ENCODE measurements at places on chromosomes 7 and 10.

DNA sequence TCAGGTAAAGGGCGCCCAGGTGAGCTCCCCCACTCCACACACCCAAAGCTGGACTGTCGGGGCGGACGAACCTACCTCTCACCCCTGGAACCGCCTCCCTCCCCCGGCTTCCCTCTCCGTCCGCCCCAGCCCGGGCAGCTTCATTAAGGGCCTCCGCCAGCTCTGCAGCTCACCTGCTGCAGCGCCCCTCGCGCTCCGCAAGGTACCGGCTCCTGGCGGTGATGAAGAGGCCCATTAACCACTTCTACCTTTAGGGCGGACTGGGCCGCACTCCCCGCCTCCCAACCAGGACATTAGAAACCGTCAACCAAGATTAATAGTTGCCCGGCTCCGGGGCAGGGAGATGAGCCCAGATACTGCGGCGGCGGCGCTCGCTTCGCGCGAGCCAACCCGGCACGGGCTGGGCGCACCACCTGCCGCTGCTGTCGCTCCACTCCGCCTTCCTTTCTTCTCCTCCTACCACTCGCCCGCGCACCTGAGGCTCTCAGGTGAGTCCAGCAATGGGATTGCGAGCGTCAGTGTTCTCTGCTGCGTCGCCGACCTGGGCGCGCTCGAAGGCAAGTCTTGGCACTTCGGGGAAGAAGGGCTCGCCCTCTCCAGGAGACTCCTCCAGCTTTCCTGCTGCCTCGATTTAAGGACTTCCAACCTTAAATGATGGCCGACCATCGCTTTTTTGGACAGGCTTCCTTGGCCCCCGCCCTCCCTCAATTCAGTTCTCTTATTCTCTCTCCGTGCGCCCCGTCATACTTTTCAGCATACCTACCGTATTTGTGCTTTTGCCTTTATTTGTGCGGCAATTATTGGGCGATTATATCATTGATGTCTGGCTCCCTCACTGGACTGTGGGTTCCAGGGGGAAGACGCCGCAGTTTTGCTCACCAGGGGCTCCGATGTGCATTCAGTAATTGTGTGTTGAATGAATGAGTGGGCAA lies 13.6 kb upstream of the KAZALD1 start:
- DNase-seq: no peak

GRCh38 chr7:121394709-121395140 lies 1.4 kb downstream of the FAM3C start:
- peak; percentile 8 for DNase-seq

DNA sequence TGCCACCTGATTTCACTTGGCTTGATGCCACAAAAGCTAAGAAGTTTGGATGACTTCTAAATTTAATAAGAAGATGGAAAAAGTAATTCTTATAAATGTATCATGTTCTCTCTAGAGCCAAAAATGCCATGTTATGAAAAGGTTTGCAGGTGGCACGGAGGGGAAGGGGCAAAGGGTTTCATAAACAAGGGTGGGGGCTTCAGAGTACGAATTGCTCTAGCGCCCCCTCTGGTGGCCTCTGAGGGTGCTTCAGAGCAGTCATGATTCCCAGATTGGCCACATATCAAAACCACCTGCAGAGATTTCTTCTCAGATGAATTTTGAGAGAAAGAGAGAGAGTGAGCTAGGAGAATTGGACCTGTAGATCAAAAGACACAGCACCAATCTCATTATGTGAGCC lies 208.6 kb upstream of the YAE1 start:
- no peak for DNase-seq

DNA sequence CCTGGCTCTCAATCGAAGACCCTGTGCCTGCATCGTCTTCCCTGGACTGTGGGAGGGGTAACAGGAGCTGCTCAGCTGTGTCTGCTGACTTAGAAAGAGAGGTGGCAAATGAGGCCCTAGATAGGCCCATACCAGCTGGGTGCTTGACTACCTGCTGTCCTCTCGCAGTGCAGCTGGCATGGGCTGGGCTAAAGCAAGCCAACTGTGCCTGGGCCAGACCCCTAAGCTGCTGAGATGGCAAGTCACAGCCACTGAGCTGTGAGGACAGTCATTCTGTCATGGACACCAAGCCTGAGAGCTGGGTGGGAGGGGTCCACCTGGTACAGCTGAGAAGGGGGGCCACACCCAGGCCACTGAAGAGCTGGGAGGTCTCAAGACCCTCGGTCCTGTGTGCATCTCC lies 45.8 kb upstream of the AQP1 start:
- no peak for DNase-seq

DNA sequence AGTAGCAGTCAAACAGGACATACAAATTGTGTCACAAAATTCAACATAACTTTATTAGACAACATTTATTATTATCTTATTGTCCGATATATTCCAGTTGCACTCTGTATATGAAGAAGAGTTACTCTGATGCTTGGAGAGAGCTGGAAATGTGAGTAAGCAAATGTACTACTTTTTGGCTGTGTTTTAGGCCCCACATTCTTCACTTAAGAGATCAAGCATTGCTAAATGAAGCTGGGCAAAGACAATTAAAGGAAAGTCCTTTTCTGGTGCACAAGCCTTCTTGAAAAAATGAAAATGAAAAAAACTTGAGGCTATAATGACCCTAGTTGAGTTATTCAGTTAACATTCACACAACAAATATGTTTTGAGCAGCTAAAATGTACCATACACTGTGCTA lies 26.1 kb downstream of the MYPN start:
- peak; percentile 79 for DNase-seq

DNA sequence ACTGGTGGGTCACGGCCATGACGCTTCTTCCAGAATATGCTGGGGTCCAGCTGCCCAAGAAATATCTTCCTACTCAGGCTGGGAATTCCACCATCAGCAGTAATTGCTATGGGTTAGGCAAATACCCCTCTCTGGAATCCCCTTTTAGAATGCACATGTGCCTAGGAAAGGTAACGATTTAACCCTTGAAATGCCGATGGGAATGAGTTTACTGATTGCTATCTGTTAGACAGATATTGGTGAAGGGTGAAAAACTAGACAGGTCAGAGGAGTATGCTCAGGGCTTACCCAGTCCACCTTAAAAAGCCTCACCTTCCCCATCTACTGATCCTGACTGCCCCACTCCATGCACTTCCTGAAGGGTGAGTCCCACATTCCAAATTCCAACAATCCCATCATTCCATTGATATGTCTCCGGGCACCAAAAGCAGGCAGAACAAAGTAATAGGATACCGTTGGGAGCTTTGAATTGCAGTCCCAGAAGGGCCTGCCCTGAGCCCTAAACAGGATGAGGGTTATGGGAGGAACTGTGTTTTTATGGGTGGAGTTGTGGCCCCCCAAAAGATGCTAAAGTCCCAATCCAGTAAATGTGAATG lies 59.3 kb downstream of the DLG5 start:
- peak; percentile 34 for DNase-seq

DNA sequence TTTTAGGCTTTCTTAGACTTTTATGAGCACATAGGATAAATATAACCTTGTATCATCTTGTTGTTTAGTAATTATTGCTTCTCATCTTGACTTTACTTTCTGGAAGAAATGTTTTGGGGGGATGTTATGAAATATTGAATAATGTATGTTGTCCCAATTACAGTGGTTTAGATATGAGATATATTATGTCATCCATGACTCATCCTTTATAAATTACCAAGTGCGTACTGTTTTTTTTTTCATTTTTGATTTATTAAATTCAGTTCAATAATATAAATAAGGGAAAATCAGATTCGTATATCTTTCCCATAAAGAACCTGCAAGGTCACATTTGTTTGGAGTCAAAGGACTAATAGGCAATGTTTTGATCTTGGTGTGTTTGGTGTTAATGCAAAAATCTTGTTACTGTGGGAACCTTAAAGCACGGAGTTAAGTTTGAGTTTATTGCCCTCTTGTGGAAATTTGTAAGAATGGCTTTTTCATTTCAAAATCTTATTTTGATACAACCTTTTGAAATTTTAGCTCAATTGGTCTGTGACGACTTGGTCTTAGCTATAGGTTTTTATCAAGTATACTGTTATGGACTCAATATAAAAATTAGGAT lies 108.6 kb downstream of the SRI start:
- peak; percentile 46 for DNase-seq

- no peak for DNase-seq
Measured at GRCh38 chr10:70828923-70829322, 13.2 kb downstream of the SGPL1 start.

DNA sequence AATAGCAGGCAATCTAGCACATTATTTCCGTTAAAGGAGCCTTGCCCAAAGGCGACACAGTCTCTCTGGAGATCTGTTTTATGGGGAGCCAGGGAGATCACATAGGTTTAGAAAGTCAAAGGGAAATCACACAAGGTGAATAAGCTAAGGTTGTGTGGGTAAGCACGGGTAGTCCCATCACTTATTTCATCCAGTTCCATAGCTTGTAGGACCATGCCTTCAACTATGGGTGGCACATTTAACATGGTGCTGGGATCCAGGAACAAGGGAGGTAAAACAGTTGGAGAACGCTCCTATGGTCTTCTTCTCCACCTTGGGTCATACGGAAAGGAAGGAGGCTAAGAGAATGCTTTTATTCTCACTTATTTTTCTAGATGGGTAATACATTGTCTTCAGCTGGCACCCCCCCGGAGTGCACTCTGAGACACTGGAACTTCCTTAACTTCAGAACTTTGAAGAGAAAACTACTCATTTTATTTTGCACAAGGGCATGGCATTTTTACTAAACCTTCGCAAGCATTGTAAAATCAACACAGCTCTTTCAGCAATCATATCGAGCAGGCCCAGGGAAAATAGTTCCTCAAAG lies 435.4 kb downstream of the KIF20B start:
- DNase-seq: peak; percentile 32

DNA sequence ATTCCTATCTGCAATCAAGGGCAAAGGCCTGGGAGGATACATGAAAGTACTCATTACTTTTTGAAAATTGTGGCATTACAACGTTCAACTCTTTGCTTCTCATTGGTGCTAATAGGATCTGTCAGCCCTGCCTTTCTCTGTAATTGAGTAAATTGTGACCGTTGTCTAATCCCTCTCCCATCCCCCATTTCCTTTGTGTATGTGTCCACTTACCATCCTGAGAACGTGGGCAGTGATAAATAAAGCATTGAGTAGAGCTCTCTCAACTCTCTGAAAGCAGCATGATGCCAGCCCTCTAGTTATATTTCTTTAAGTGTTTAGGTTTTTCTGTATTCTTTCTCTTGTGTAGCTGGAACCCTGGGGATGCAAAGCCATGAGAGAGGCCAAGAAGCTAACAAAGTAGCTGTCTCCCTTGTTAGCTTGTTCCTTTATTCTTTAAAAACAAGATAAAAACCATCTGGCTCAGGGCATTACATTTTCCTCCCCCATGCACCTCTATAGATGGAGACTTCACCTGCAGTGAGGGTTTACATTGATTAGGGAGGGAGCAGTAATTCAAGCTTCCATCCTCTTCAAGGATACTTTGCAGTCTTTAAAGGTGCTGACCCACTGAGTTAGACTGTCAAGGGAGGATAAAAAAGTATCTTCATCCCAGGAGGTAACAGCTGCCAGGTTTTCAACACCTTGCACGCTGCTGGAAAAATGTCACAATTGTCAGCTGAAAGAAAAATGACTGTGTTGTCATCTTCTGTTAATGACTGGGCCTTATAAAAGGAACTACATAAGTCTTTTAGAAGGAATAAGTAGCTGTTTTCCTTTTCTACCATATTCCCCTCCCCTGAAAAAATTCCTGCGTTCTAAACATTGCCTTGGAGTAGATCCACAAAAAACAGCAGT lies 112.3 kb downstream of the BTRC start:
- no peak for DNase-seq

- no peak for DNase-seq
Measured at GRCh38 chr10:3476640-3477448, 304.3 kb upstream of the PITRM1 start.

GRCh38 chr10:5360318-5360915 lies 4.3 kb upstream of the UCN3 start:
- no peak for DNase-seq

DNA sequence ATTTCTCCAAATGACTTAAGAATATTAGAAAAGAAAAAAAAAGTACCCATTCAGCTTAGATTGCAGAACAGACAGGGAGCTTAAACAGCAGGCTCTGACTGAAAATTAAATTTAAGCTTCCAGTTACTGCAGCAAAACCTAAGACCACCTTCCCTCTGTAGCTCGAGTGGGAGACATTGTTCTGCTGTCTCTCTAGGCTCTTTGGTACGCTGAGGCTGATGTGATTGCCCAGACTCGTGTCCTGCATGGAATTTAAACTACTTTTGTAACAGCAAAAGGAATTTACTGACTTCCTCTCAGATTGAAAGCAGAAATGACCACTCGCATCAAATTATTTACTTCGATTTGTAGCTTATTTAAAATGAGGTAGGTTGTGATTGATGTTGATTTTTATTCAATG lies 124.6 kb downstream of the LRRTM3 start:
- no peak for DNase-seq

DNA sequence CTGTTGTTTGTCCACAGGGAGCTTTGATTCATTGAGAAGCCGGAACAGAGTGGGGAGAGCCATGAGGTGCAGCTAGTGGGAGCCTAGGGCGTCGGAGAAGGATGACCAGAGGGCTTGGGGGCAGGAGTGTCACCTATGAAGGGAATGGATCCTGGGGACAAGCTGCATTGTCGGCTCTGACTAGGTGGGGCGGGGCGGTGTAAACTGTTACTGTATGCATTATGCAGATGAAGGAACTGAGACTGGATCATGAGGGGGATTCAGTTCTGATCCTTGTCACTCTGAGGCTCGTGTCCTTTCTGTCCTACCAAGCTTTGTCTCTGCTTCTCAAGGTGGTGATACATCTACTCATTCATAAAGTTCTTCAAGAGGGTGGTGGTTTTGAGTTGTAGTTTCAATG lies 39.9 kb upstream of the MMD2 start:
- no peak for DNase-seq

DNA sequence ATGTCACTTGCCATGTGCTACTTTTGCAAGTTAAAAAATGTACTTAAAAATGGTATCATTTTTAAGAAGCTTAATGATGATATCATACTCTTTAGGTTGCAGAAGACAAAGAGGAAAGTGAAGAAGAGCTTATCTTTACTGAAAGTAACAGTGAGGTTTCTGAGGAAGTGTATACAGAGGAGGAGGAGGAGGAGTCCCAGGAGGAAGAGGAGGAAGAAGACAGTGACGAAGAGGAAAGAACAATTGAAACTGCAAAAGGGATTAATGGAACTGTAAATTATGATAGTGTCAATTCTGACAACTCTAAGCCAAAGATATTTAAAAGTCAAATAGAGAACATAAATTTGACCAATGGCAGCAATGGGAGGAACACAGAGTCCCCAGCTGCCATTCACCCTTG lies 6.1 kb downstream of the LMOD2 start:
- no peak for DNase-seq

- no peak for DNase-seq
Measured at GRCh38 chr10:117928741-117929140, 118.0 kb downstream of the RAB11FIP2 start.

- peak; percentile 54 for DNase-seq
Measured at GRCh38 chr7:140390466-140391190, 7.7 kb downstream of the SLC37A3 start.

DNA sequence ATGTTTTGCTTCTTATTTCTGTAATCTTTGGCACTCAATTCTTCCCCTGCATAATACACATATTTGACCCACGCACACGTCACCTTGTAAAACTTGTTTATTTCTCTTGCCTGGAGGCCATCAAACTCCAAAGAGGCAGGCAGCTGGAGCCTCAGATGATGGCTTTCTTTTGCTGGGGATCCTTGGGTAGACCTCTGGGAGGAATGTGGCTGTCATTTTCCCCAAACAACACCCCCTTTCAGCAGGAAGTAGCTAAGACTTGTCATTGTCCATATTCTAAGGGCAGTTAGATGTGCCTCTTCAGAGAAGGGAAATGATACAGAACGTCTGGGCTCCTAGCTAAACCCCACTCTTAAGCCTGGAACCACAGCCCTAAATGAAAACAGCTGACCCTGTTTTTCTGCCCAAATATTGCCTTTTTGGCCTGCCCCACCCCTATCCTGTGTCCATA lies 111.3 kb downstream of the ITGB8 start:
- DNase-seq: peak; percentile 51
